ENCODE measurements at places on chromosomes 3 and 15.

DNA sequence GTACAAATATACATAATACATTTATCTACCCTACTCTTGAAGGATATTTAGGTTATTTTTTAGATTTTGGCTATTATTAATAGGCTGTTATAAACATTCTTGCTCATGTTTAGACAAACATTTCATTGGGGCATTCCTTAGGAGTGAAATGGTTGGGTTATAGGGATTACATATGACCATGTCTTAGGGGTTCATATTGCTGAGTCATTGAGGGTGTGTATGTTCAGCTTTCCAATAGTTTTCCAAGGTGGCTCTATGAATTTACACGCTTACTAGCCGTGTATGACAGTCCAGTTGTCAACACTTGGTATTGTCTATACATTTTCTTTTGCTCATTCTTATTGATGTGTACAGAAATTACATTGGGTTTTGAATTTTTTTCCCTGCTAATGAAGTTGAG lies 125.8 kb downstream of the OXSM start:
- no peak for DNase-seq

GRCh38 chr3:33787328-33788009 lies 11.0 kb upstream of the PDCD6IP start:
- DNase-seq, result peak; percentile 48

- no peak for DNase-seq
Measured at GRCh38 chr3:156102267-156102931, 18.0 kb upstream of the KCNAB1 start.

DNA sequence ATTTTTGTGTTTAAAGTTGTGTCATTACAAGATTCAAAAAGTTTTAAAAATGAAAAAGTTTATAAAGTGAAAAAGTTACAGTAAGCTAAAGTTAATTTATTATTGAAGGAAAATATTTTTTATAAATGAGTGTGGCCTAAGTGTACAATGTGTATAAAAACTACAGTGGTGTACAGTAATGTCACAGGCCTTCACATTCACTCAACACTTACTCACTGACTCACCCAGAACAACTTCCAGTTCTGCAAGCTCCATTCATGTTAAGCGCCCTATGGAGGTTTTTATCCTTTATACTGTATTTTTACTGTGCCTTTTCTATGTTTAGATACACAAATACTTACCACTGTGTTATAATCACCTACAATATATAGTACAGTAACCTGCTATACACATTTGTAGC lies 76.3 kb downstream of the DTWD1 start:
- DNase-seq, result no peak

DNA sequence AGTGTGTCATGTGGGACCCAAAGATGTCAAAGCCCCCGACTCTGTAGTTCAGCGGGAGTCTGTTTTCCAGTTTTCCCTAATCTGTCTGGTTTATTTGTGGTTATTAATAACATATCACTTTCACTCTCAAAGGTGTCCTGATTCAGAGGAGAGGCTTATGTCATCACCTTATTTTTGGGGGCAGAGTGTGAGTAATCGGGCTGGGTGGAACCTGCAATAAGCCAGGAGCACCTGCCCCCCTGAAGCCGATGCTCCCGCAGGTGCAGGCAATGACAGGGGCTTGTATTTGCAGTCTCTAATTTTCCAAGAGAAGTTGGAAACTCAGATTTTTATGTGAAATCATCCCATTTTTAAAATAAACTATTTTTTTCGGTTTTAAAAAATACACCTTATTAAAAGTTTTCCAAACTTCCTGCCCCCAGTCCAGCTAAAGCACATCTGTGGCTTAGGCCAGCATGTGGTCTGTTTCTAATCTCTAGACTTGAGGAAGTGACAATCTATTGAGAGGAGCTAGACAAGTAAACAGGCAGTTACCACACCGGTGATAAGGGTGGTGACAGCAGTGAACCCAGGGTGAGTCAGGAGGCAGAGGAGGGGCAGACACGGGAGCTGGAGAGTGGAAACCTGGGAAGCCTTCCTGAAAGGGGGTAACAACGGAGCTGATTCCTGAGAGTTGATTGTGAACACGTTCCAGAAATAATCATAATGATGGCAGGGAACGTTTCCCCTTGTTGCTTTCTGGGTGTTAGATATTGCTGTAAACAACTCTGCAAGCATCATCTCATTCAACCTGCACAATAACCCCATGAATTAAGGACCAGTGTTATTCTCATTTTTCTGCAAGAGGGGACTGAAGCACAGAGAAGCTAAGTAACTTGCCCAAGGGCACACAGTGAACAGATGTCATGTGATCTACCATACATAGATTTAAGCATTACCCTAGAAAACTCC lies 37.2 kb downstream of the BHLHE40 start:
- DNase-seq, result no peak

- no peak for DNase-seq
Measured at GRCh38 chr15:50281427-50281826, 15.9 kb upstream of the HDC start.

Measured in glutamatergic neuron (in vitro differentiated cells).